Heart right ventricle (tissue), 16 donors: ENCODE measurements at places on chromosomes 7 and 10. TPM values are rescaled to one million over a fixed set of nuclear protein-coding genes. Genes with fewer than 3 reads are reported as not detected.

The GSDME gene
- total RNA-seq = 3.3 TPM

DNA sequence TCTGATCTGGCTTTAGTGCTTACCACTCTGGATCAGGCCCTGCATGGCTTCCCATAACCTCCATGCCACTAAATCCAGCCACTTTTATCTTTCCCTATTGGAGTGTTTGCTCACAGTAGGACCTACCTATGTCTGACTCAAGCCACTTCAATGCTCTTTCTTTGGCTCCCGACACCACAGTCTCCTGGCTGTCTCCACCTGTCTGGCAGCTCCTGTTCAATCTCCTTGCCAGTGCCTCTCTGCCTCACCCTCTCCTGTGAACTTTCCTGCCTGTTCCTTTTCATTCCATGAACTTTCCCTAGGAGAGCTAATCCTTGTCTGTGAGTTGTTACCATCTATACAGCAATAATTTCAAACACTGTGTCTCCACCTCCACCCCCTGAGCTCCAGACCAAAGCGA, 82.6 kb upstream of the UCN3 start:
- DNase-seq = no peak

The PHKG1 gene
- total RNA-seq = 18.2 TPM

- DNase-seq = no peak
Observed at GRCh38 chr10:78752708-78753107, 316.1 kb upstream of the ZMIZ1 start.
